Liver (tissue), 10 donors: ENCODE measurements at places on chromosomes 11 and 22. TPM values are rescaled to one million over a fixed set of nuclear protein-coding genes. Genes with fewer than 3 reads are reported as not detected.

APOBEC3B gene
- 6.0 TPM for total RNA-seq

DNA sequence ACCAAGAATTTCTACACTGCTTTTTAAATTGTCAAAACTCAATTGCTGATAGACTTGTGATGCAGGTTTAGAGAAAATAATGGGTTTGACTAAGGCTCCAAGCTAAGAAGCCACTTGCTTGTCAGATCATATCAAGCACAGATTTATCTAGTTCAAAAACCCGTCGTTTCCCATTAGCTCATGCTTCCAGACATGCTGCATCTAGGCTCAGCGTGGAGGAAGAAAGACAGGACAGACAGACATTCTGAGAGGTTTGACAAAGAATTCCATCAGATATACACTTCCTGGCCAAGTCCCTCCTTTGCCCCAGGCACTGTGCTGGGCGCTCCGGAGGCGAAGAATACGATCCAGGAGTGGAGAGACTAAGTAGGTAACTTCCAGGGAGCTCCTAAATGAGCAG is 76.8 kb downstream of the KCNC1 start:
- DNase-seq = no peak
- H3K4me3 ChIP-seq = no peak overlapping the region
- no peaks in the 10 kb centered on the region for H3K36me3 ChIP-seq
- H3K27ac ChIP-seq = no peak overlapping the region
- H3K27me3 ChIP-seq = no peaks in the 10 kb centered on the region
- no peaks in the 10 kb centered on the region for H3K4me1 ChIP-seq

LMO2 gene
- 5.9 TPM for total RNA-seq

- H3K4me1 ChIP-seq = peaks cover 35% of the 10 kb centered on the region
- no peaks in the 10 kb centered on the region for H3K27me3 ChIP-seq
- H3K4me3 ChIP-seq = peak overlapping the region; percentile 65
- DNase-seq = no peak
- H3K36me3 ChIP-seq = no peaks in the 10 kb centered on the region
Measured at GRCh38 chr22:46068593-46069491, 81.5 kb upstream of the PPARA start.

GRCh38 chr22:45917146-45917545 is 59.8 kb downstream of the WNT7B start:
- no peak overlapping the region for H3K4me3 ChIP-seq
- H3K27me3 ChIP-seq = no peaks in the 10 kb centered on the region
- H3K27ac ChIP-seq = no peak overlapping the region
- DNase-seq = no peak
- no peaks in the 10 kb centered on the region for H3K36me3 ChIP-seq

DNA sequence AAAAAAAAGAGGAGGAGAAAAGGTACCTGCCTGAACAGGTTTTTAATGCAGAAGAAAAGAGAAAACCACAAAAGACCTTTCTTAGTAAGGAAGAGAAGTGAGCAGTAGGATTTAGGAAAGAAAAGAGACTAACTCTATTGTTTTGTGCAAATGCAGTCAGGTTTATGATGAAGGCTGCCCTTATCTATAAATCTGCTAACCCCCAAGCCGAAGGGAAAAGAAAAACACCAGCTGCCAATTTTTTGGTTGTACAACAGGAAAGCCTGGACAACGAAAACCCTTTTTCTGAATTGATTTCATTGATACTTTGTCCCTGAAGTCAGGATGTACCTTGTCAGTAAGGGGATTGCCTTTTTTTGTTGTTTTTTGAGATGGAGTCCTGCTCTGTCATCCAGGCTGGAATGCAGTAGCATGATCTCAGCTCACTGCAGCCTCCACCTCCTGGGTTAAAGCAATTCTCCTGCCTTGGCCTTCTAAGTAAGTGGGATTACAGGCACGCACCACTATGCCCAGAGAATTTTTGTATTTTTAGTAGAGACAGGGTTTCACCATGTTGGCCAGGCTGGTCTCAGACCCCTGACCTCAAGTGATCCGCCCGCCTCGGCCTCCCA is 21.2 kb downstream of the POLD4 start:
- H3K4me3 ChIP-seq = no peak overlapping the region
- no peaks in the 10 kb centered on the region for H3K27me3 ChIP-seq
- H3K36me3 ChIP-seq = peaks cover 3% of the 10 kb centered on the region
- DNase-seq = no peak

DNA sequence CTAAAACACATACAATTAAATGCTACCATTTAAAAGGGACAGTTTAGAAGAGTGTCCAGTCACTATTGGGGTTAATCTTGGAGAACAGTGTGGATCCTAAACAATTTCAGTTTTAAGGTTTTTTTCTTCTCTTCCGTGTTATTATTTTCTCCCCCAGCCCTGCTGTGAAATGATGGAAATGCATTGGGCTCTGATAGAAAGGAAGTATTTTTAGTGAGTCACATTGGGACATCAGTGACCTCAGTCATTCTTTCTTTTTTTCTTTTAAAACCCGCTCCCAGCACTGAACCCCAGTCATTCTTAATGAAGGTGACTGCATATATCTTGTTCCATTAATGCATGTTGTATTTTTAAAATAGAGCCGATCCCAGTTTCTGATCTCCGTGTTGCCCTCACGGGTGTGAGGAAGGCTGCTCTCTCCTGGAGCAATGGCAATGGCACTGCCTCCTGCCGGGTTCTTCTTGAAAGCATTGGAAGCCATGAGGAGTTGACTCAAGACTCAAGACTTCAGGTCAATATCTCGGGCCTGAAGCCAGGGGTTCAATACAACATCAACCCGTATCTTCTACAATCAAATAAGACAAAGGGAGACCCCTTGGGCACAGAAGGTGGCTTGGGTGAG is 93.2 kb upstream of the OR4B1 start:
- no peak overlapping the region for H3K27ac ChIP-seq
- H3K4me1 ChIP-seq = no peaks in the 10 kb centered on the region
- no peaks in the 10 kb centered on the region for H3K27me3 ChIP-seq
- no peak for DNase-seq
- H3K36me3 ChIP-seq = peaks cover 2% of the 10 kb centered on the region

- DNase-seq = no peak
- H3K36me3 ChIP-seq = no peaks in the 10 kb centered on the region
- peaks cover 4% of the 10 kb centered on the region for H3K4me1 ChIP-seq
Measured at GRCh38 chr11:100861212-100861611, 174.1 kb downstream of the ARHGAP42 start.

CHST1 gene
- total RNA-seq = 0.23 TPM

- DNase-seq = peak; percentile 48
- peaks cover 10% of the 10 kb centered on the region for H3K36me3 ChIP-seq
- no peaks in the 10 kb centered on the region for H3K27me3 ChIP-seq
- H3K4me3 ChIP-seq = no peak overlapping the region
- H3K27ac ChIP-seq = no peak overlapping the region
- peaks cover 2% of the 10 kb centered on the region for H3K4me1 ChIP-seq
Measured at GRCh38 chr11:77191823-77192495, 63.9 kb downstream of the MYO7A start.

GRCh38 chr22:50542416-50542927 is 3.2 kb upstream of the KLHDC7B start:
- H3K27ac ChIP-seq = peak overlapping the region; percentile 100
- DNase-seq = no peak
- H3K4me1 ChIP-seq = peaks cover 3% of the 10 kb centered on the region
- no peak overlapping the region for H3K4me3 ChIP-seq

DNA sequence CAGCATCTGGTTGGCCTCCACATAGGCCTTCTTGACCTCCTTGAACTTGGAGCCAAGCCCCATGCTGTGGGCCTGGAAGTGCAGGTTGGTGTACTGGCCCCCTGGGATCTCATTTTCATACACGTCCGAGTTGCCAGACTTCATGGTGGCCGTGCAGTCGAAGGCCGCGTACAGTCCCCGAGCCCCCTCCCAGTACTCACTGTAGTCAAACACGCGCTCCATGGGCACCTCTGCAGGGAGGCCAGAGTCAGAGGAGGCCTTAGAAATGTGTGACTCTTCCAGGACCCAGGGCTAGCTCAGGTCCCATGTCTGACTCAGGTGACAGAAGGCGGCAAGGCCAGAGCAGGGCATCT is 6.7 kb upstream of the LRFN4 start:
- H3K4me1 ChIP-seq = no peaks in the 10 kb centered on the region
- H3K4me3 ChIP-seq = no peak overlapping the region
- peaks cover 26% of the 10 kb centered on the region for H3K36me3 ChIP-seq
- DNase-seq = no peak

DNA sequence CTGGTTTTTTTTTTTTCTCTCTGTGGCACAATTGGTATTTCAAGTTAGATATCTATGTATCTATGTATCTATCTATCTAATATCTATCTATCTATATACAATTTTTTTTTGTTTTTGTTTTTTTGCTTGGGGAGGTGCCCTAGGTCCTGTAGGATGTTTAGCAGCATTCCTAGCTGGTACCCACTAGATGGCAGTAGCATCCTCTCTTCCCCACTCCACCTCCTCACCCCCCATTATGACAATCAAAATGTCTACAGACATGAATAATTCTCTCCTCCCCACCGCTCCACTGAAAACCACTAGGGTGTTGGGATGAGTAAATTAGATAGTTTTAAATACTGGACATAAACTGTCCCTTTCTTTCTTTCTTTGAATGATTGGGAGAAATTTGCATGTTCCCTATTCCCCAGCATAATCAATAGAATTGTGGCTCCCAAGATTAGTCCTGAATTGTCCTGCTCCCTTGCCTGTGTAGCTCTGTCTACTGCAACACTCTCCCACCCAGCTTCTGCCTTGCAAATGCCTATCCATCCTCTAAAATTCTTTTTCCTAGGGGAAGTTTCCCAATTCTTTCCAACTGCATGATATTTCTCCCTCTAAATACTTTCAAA is 1152.4 kb downstream of the LRRC4C start:
- no peak for DNase-seq
- H3K4me1 ChIP-seq = peaks cover 4% of the 10 kb centered on the region
- H3K27ac ChIP-seq = no peak overlapping the region
- no peak overlapping the region for H3K4me3 ChIP-seq

DNA sequence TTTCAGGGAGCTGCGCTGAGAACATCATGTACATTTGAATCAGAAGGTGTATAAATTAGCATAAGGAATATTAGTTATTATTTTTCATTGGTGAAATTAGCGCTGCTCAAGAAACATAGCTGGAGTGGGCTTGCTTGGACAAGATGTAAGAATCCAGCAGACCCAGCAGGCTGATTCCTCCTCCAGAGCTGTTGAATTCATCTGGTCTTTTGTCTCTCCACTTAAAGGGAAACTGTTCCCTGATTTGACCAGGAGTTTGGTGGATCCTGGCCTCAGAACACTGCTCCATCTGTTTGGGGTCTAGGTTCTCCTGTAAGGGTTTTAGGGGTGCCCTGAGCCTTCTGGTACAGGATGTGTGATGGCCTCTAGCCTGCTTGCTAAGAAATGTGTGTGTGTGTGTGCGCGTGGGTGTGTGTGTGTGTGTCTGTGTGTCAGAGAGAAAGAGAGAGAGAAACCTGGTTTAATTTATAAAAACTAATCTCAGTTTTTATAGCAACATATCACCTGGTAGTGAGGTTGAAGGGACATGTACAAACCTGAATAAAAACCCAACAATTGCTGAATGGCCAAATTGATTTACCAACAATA is 8.3 kb upstream of the SORL1 start:
- H3K36me3 ChIP-seq = no peaks in the 10 kb centered on the region
- H3K27ac ChIP-seq = no peak overlapping the region
- H3K27me3 ChIP-seq = no peaks in the 10 kb centered on the region

- no peaks in the 10 kb centered on the region for H3K27me3 ChIP-seq
- H3K36me3 ChIP-seq = peaks cover 14% of the 10 kb centered on the region
- DNase-seq = no peak
- peaks cover 6% of the 10 kb centered on the region for H3K4me1 ChIP-seq
- no peak overlapping the region for H3K27ac ChIP-seq
Measured at GRCh38 chr11:11291041-11292015, 61.7 kb downstream of the CSNK2A3 start.

POLR2L gene
- total RNA-seq = 60.4 TPM

DNA sequence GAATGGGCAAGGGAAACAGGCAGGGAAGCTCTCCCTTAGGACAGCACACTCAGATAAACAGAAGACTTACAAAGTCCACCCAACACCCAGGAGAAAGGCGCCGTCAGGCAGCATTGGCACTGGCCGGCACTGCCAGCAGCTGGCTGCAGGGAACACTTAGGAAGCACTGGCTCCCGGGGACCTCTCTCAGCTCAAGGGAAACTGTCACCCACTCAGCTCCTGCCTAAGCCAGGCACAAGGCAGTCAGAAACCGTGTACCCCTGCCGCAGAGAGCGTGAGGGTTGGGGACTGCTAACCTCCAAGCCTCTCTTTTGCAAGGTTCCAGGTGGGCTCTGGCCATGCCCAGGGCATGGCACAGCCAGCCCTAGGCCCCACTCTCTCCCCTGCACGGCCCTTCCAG is 64.7 kb downstream of the DGCR2 start:
- no peak overlapping the region for H3K4me3 ChIP-seq
- DNase-seq = no peak
- H3K4me1 ChIP-seq = peaks cover 4% of the 10 kb centered on the region
- peaks cover 10% of the 10 kb centered on the region for H3K36me3 ChIP-seq

SPTBN2 gene
- total RNA-seq = 9.6 TPM

TYMP gene
- total RNA-seq = 109 TPM

TUB gene
- total RNA-seq = 0.98 TPM

NAALAD2 gene
- total RNA-seq = 3.3 TPM

ALKBH8 gene
- total RNA-seq = 3.4 TPM

RIN1 gene
- total RNA-seq = 0.50 TPM

OR2AG2 gene
- total RNA-seq = not detected

MRGPRX4 gene
- not detected for total RNA-seq

TSKU gene
- 33.7 TPM for total RNA-seq

MOB2 gene
- 14.2 TPM for total RNA-seq

GRCh38 chr22:22068025-22068424 is 85.4 kb upstream of the TOP3B start:
- H3K27me3 ChIP-seq = no peaks in the 10 kb centered on the region
- H3K4me1 ChIP-seq = peaks cover 9% of the 10 kb centered on the region
- H3K36me3 ChIP-seq = no peaks in the 10 kb centered on the region

DNA sequence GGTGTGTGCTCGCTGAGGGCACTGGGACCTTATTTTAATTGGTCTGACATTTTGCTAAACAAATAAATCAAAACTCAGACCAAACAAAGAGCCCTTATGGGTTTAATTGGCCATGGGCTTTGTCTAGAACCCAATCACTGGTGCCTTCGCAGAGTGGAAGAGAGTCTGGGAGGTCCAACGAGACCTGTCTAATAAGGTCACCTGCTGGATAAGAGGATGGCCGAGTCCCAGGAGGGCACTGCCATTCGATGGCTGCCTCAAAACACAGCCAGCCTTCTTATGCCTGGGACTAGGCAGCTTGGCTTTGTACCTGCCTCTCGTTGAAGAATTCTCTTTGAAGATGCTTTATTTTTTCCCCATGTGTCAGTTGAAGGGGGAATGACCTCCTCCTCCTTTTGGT is 171.1 kb downstream of the CEP164 start:
- H3K27ac ChIP-seq = no peak overlapping the region
- no peaks in the 10 kb centered on the region for H3K27me3 ChIP-seq
- no peaks in the 10 kb centered on the region for H3K4me1 ChIP-seq
- H3K36me3 ChIP-seq = no peaks in the 10 kb centered on the region
